ENCODE measurements at places on chromosomes 6 and 20.

DNA sequence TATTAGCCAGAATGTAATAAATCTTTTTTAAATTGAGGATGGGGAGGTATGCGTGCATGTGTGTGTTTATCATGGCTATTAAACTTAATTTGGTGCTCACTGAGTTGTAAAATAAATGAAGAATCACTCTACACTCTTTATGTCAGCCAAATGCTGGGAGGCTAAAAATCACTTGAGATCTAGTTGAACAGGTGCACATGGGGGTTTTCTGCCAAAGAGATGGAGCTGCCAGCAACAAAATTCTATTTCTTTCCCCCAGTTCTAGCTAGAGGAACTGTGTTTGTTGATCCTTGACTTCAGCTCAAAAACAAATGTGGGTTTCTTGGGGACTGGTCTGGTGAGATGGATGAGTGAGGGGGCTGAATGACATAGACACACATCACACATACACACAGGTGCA is 183.3 kb upstream of the BTBD3 start:
- no peak for DNase-seq

DNA sequence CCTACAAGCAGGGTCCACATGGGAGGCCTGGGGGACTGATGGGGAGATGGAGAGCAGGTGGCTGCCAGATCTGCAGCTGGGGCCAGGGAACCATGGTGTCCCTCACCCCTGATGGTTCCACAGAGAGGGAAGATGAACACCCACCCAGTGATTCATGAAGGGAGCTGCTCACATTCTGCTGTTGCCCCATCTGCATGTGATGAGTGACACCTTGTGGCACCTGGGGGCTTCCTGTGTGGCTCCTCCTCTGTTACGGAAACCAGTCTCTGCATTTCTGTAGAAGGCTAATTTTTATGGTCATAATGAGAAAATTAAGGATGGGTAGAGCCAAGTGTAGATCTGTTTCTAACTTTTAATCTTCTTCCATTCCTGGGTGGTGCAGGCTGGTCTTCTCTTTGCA is 217.1 kb downstream of the SMOC2 start:
- no peak for DNase-seq

DNA sequence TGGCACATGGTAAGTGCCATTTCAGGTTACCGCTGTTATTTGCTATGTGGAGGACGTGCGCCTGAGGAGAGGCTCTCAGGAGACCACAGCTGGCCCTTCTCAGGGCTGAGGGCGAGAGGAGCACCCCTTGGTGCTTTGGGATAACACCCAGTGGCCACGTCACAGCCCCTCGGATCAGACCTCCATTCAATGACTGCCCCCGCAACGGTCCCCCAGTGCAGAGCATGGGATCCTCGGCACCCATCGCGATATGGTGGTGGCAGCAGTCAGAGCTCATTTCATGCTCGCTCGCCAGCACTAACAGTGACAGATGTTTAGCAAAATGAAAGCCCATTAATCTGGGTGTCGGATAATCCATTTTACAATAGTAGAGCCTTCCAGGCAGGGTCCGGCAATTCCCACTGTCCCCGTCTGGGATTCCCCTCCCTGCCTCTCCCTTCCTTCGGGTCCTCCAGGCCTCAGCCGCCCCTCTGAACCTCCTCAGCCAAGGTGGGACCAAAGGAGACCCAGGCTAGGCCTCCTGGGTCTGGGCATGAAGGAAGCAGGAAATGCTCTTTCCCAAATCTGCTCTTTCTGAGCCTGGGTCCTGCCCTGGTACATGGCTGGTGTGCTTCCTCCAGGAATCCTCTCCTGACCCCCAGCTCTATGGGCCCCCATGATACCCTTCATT is 117.1 kb downstream of the GRM4 start:
- no peak for DNase-seq

DNA sequence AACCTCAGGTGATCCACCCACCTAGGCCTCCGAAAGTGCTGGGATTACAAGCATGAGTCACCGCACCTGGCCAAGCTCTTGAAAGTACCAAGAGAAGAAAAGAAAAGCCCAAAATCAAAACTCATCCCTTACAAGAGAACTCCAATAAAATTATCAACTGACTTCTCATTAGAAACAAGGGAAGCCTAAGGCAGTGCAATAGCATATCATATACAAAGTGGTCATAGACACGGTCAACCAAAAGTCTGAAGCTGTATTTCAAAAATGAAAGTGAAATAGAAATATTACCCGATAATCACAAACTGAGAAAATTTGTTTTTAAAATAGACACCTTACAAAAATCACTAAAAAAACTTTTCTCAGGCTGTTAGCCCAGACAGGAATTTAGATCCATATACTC is 1321.1 kb upstream of the GJE1 start:
- DNase-seq: no peak

DNA sequence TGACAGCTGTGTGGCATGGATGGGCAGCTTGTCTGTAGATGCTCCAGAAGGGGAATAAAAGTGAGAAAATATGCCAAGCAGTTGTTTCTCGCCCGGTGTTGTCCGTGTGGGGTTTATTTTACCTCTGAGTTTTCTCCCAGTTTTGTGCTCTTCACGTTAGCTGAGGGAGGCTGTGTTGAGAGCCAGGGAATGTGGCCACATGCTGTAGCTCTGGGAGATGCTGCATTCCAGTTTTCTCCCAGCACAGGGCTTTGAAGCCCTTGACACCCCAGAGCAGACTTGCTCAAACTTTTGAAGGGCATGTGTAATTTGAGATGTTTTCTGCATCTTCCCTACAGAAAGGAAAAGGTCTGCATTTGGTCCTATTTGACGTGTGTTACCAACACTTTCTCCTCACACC is 67.7 kb downstream of the RREB1 start:
- DNase-seq: no peak

DNA sequence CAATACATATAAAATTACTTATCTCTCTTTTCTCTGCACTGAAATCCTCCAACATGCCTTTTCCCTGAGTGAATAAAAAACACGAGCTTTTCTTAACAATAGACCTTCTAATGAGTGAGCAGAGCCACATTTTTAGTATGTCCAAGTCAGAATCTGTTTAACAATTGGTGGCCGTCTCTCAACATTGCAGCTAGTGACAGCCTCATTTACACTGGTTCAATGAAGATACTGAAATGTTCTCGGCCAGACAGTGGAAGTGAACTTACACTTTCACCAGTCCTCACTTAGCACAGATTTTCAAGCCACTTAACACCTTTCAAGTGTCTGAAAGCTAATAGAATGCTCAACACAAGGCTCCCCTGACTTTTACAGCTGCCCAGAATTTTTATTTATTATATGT is 767.1 kb downstream of the KIF16B start:
- no peak for DNase-seq

GRCh38 chr20:57405236-57406016 is 14.2 kb downstream of the RBM38 start:
- no peak for DNase-seq

GRCh38 chr20:53208110-53208832 is 236.1 kb downstream of the TSHZ2 start:
- no peak for DNase-seq

DNA sequence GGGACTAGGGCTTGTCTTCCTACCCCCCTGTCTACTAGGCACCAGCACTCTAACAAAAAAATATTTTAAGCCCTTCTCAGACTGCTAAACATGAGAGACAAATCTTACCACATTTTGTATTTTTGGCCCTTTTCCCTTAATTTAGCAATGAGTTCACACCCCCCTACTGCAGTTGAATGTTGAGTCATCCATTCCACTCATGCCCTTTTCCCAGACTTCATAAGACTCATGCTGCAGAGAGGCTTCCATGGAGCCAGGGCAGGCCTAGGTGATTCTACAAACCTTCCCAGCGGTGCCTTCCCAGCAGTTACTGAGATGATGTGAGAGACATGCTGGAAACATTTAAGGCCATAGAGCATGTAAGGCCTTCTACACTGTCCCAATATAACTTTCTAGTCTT is 53.9 kb downstream of the PXDC1 start:
- DNase-seq: no peak

DNA sequence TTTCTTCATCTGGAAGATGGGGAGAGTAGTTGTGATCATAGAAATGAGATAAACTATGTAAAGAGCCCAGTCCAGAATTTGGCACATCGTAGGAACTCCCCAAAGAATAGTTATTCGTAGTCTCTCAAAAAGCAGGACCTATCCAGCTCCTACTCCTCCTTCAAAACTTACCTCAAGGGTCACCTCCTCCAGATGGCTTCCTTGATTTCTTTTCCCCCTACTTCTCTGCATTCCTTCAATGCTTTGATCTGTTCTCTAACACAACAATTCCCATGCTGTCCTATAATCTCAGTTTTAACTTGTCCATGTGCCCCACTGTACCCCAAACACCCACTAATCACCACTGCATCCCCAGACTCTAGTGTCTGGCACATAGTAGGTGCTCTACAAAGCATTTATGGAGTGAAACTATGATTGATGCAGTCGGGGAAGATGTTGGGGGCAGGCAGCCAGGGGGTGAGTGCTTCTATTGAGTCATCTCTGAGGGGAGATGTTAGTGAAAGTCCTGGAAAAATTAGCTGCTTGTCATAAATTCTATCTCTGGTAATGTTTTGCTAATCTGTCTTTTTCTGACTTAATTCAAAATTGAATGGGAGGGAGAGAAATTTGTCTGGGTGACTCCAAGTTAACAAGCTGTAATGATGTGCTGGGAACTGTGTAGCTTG is 181.3 kb upstream of the KCNG1 start:
- no peak for DNase-seq

- no peak for DNase-seq
Observed at GRCh38 chr6:39786649-39787048, 5.5 kb upstream of the DAAM2 start.

GRCh38 chr6:83958241-83958685 is 75.3 kb upstream of the MRAP2 start:
- no peak for DNase-seq

GRCh38 chr6:109236115-109237076 is 141.1 kb downstream of the CEP57L1 start:
- DNase-seq: no peak

GRCh38 chr6:11654876-11655275 is 117.3 kb downstream of the TMEM170B start:
- no peak for DNase-seq

- DNase-seq: no peak
Observed at GRCh38 chr6:10794239-10794638, 44.1 kb downstream of the MAK start.

DNA sequence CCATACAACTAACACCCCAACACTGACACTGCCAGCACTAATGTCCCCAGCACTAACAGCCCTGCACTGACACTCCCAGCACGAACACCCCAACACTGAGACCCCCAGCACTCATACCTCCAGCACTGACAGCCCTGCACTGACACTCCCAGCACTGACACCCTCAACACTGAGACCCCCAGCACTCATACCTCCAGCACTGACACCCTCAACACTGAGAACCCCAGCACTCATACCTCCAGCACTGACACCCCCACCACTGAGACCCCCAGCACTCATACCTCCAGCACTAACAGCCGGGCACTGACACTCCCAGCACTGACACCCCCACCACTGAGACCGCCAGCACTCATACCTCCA is 57.2 kb downstream of the ERMARD start:
- DNase-seq: no peak

DNA sequence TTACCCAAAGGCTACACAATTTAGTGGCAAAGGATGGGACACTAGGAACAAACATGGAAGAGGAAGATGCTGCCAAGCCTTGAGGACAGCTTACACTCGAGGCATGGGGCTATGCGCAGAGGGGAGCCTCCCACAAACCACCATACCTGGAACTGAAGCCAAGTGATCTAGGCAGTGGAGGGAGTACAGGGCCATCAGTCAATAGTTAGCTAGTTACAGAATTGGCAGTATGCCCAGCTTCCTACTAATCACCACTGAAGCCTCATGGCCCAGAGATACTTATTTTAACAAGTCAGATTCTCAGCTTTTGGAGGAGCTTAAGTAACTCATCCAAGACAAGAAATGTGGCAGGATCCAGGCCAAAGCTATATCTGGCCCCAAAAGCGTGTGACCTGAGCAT is 226.6 kb upstream of the MOCS1 start:
- no peak for DNase-seq

DNA sequence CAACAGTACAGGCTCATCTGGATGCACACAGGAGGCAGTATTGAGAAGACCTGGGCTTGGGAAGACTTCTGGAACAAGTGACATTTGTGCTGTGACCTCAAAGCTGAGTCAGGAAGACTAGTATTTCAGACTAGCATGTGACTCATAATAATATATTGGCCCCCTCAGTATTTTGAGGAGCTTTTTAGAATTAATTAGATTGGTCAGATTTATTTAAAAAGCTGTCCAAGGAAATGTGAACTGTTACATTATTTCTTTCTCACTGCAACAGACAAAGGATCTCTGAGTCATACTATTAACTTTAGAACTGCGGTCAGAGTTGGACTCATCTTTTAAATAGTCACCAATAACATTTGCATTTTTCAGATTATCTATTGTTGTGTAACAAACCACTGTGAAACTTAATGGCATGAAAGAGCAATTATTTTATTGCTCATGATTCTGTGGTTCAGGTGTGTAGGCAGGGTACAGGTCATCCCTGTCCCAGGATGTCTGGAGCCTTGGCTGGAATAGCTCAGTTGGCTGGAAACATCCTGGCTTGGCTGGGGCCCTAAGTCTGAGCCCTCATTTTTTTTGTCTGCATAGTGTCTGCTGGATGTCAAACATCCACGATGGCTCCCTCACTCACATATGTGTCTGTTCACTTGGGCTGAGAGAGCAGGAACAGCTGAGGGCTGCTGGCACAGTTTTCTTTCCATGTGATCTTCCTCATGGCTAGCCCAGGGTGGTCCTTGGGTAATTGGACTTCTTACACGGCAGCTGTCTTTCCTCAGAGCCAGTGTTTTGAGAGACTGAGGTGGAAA is 46.9 kb downstream of the MAP3K4 start:
- DNase-seq: no peak

GRCh38 chr6:156027248-156027626 is 571.6 kb upstream of the NOX3 start:
- no peak for DNase-seq

DNA sequence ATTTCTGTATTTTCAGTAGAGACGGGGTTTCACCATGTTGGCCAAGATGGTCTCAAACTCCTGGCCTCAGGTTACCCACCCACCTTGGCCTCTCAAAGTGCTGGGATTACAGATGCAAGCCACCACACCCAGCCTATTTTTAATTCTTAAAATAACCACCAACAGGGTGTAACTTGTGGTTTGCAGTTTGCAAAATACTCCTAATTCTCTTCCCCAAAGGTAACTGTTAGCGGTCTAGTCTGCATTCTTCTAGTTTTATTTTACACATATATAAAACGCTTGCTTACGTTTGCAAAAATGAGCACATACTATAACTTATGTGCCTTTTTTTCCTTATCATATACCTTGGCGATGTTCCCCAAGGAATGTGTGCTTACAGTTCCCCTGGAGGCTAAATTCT is 25.6 kb upstream of the CHMP4B start:
- no peak for DNase-seq

- no peak for DNase-seq
Observed at GRCh38 chr6:80605165-80605989, 498.9 kb downstream of the BCKDHB start.

All from stimulated activated CD8-positive, alpha-beta memory T cell treated with anti-CD3 and anti-CD28 coated beads, Interleukin-7, amount 100 ng/mL, for 24 hours (primary cell).